ENCODE measurements at places on chromosomes 3 and 15.
A peak's percentile ranks its signal among the peaks of the same experiment; 100 is the strongest.

- no peak for DNase-seq
Measured at GRCh38 chr15:70375586-70375985, 277.9 kb upstream of the TLE3 start.

DNA sequence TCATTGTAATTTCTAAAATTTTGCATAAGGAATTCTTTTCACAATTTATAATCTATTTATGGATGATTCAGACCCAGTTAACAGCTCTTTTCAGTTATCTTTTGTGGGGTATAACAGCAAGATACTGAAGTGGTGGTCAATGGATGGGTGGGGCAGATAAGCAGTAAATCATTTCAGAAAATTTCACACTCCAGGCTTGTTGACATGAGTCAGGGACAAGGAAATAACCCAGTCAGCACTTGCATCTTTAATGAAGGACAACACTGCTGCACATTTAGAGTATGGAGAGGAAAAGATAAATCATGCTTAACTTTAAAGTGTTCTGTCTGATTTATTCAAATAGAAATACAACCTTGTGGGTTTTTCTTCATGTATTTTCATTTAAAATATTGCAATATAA, 181.6 kb downstream of the ROBO1 start:
- no peak for DNase-seq

- no peak for DNase-seq
Measured at GRCh38 chr3:144865948-144866347, 894.3 kb downstream of the DIPK2A start.

- DNase-seq = no peak
Measured at GRCh38 chr3:89506462-89507103, 399.2 kb downstream of the EPHA3 start.

DNA sequence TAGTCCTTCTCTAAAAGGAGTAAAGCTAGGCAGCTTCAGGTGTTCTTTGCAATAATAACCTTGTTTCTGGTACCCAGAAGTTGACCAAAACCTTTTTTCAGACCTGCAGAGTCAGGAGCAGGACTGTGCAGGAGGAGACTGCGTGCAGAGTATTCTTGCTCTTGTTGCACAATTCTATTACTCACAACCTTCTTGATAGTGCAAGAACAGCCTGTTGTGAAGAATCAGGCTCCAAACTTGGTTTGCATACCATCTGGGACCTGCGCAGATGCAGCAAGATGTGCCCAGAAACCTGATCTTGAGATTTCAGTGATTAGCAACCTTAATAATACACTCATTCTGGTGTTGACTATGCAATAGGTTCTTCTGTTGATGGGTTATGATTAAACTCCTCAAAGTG, 111.9 kb downstream of the ATG7 start:
- no peak for DNase-seq

- no peak for DNase-seq
Measured at GRCh38 chr3:126295407-126295939, 61.7 kb downstream of the KLF15 start.

DNA sequence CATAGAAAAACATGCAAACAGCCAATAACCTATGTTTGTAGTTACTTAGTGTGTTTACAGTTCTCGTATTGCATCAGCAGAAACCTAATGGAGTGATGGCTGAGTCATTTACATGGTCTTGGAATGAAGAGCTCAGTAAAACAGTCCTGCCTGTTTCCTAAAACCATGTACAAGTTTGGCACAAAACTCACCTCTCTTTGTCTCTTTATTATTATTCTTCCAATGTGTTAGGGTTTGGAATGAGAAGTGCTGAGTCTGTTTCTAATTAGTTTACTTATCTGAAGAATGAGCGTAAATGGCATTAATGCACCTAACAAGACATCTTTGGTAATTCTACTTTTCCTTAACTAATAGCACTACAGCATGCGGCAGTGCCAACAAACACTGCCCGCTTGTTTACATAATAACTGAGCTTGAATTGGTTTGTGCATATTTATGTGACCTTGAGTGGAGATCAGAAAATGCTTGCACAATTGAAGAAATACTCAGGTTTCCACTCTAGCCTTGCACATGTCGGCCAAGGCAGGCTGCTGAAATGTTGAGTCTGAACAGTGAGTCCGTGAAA, 385.4 kb upstream of the SEMA6D start:
- no peak for DNase-seq

DNA sequence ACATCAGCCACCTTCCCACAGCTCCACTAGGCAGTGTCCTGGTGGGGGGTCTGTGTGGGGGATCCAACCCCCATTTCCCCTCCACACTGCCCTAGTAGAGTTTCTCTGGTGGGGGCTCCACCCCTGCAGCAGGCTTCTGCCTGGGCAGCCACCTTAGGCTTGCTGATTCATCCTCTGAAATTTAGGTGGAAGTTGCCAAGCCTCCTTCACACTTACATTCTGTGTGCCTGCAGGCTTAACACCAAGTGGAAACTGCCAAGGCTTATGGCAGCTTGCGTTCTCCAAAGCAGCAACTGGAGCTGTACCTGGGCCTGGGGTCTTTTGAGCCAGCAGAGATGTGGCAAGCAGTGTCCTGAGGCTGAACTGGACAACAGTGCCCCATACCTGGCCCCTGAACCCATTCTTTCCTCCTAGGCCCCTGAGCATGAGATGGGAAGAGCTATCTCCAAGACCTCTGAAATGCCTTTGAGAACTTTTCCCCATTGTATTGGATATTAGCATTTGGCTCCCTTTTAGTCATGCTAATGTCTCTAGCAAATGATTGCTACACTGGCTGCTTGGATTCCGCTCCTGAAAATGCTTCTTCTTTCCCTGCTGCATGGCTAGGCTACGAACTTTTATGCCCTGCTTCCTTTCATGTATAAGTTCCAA, 32.5 kb downstream of the CPN2 start:
- no peak for DNase-seq

DNA sequence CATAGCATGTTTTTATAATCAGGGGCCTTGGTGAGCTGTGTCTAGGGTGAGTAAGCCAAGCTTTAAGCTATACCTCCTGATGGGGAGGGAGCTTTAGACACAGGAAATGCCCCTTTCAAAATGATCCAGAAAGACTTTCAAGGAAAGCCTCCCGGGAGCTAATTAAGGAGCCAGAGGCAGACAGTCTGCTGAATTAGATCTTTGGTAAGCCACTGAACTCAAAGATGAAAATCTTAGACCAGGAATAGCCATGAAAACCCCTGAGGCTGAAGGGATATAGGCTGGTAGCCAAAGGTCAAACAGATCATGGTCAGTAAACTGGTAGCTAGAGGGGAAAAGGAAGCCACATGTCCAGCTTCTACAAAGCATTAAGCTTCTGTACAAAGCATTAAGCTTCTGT, 42.7 kb upstream of the GAP43 start:
- no peak for DNase-seq

DNA sequence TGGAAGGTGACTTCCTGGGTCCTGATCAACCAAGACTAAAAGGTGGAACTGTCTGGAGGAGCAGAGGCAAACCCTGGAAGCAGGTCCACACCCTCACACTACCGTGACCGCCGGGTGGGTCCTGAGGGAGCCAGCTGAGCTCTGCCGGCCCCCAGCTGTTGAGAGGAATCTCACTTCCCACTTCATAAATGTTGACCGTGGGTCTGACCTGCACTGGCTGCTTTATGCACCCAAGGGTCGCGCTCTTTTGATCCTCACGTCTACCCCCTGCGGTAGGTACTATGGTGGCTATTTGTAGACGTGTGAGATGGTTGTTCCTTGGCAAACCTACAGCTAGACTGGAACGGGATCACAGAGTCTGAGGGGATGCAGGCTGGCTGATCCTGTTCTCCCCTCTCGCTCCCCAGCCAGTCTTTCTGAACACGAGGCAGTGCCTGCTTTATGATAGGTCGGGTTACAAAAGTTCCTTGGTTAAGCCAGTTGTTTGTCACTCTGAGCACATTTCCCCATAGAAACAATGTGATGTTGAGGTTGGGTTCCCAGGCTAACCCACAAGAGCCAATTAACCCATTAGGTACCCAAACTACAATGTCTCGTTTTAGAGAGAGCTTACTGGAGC, 113.0 kb upstream of the ETV5 start:
- no peak for DNase-seq

DNA sequence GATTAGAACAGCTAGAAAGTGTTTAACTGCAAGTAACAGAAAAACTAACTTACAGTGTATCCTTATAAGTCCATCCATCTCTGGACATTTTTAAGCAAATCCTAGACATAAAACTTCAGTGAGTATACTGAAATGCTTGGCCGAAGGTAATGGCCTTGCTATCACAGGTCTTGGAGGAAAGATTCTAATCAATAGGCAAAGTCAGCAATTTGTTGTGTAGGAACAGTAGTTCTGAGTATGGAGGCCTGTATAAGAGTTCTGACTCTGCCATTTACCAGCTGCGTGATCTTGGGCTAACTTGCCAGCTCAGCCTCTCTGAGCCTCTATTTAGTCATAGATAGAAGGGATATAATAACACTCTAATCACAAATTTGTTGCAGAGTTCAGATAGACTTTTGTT, 328.1 kb downstream of the IL20RB start:
- no peak for DNase-seq

DNA sequence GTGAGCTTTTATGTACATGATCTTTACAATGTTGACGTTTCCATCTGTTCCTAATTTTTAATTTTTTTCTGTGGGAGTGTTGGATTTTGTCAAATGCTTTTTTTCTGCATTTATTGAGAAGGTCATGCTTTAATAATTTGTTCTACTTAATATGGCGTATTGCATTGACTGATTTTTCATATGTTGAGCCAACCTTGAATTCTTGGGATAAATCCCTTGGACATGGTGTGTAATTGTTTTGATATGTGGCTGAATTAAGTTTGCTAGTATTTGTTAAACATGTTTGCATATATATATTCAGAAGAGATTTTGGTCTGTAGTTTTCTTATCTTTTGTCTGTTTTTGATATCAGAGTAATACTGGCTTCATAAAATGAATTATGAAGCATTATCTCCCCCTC, 256.7 kb downstream of the EDEM1 start:
- DNase-seq = no peak

GRCh38 chr3:19284974-19285373, 136.7 kb downstream of the KCNH8 start:
- DNase-seq = no peak

GRCh38 chr15:74505837-74506514, 35.0 kb upstream of the ARID3B start:
- DNase-seq = no peak

DNA sequence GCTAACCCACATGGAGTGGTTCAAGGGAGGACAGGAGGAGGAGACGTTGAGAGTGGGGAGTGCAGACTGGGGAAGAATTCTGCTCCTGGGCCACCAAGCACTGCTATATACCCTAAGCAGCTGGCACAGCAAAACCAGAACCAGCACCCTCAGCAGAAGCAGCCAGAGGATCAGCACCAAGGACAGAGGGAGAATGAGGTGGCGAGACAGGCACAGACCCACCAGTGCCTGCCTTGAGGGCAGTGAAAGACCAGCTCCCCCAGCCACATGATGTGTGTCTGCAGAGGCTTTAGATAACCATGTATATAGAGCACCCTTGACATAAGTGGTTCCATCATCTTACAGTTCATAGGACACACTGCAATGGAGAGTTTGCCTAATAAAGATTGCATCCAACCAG, 319.0 kb downstream of the GABRB3 start:
- DNase-seq = no peak

- DNase-seq = no peak
Measured at GRCh38 chr15:48574187-48574586, 71.3 kb downstream of the FBN1 start.

DNA sequence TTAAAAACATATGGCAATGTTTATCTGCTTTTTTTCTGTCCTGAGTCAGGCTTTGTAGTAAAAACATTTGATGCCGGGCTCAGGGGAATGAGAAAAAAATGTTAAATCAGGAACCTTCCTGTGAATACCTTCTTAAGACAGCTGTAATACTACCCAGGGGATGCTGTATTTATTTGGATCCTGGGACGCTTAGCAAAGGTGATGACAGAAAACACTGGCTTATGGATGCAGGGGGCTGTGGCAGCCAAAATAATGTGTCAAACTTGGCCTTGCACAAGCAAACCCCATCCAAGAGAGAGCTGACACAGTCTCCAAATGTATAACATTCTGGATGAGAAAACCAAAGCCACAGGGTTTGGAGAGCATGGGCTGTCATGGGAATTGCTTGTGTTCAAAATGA, 438.2 kb upstream of the PROK2 start:
- DNase-seq = no peak

DNA sequence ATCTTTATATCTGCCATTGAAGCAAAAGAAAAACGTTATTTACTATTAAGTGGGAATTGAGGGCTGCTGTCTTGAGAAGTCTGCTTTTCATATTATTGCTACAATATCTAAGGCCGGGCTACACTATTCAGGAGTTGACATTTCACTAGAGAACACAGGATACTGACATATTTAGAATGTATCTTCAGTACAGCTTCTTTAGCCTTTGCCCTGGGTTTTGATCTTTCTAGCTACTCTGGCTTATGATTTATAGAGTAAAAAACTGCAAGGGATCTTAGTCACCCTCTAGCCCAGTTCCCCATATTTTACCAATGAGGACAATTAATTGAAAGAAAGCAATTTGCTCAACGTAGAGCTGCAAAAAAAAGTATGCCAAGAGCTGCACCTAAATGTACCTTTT, 307.4 kb upstream of the DPPA4 start:
- no peak for DNase-seq

GRCh38 chr3:188220988-188221818, 67.2 kb downstream of the LPP start:
- no peak for DNase-seq

GRCh38 chr3:4722103-4722502, 229.0 kb downstream of the ITPR1 start:
- DNase-seq = peak; percentile 66

DNA sequence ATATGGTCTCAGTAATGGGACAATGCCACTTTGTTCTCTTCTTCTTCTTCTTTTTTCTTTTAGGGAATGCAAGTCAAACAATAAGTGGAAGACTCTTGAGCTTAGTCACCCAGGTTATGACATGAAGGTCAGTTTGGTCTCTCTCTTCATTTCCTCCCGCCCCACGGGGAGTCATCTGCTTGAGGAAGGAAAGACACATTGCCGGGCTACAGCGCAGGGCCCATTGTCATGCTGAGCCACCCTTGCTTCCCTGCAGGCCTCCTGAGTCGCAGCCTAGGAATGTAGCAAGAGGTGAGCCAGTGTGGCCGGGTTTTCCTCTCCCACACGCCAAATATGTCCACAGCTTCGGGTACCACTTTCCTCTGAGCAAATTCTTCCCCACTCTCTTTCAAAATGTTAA, 47.6 kb downstream of the RAP2B start:
- DNase-seq = no peak

GRCh38 chr3:176037636-176038035, 1159.6 kb downstream of the TBL1XR1 start:
- DNase-seq = no peak

DNA sequence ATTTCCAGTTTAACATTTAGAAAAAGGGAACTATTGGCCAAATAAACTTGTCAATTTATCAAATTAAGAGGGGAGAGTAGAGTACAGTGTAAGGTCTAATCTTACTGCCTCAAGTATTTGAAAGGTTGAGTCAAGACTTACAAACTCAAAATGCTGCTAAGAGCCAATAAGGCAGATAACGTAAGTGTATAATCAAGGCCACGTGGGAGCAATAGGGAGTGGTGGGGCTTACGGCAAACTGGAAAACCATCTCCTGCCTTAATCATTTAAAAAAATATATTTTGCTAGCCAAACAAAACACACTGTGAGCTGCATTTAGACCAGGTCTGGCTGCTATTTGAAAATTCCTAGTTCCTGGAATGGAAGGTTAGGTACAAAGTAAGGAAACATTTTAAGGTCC, 107.3 kb upstream of the FRMD4B start:
- DNase-seq = no peak

GRCh38 chr3:30289324-30289723, 317.1 kb upstream of the TGFBR2 start:
- peak; percentile 54 for DNase-seq
